ENCODE measurements at places on chromosomes 6 and 20.

- DNase-seq: no peak
These were observed 14.9 kb downstream of the PLN start for GRCh38 chr6:118562959-118563358.

DNA sequence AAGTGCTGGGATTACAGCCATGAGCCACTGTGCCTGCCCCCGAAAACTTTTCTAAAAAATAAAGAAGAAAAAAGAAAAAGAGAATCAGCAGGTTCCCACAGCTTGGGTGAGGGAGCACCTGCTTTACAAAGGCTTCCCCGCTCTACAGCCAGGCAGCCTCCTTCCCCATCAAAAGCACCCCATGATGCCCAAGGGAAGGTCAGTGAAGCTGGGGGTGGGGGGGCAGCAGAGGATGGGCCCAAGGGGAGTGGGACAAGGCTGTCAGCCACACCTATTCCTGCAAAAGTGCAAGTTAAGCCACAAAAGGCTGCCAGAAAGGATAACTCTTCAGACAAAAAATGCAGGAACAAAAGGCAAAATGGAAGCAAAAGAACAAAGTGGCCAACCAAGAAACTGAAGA lies 72.5 kb downstream of the FAM50B start:
- no peak for DNase-seq

DNA sequence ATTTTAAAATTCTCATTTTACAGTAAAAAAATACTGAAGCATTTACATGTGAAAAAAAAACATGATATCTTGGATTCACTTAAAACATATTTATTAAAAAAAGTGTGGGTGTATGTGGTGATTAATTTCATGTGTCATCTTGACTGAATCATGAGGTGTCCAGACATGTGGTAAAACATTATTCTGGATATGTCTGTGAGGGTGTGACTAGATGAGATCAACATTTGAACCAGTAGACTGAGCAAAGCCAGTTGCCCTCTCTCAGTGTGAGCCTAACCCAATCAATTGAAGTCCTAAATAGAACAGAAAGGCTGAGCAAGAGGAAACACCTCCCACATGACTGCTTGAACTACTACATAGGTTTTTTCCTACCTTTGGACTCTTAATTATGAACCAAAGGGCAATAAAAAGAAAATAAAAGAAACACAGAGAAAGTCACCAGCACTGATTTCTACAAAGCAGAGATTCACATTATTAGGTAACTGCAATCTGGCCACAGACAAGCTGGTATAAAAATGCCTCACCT lies 90.5 kb upstream of the VGLL2 start:
- no peak for DNase-seq

GRCh38 chr20:53040693-53041589 lies 68.8 kb downstream of the TSHZ2 start:
- no peak for DNase-seq

- DNase-seq: no peak
These were observed 165.0 kb downstream of the PDE7B start for GRCh38 chr6:136016228-136017225.

GRCh38 chr6:170371588-170371987 lies 65.0 kb downstream of the FAM120B start:
- no peak for DNase-seq

- DNase-seq: no peak
These were observed 1027.3 kb upstream of the CITED2 start for GRCh38 chr6:140401761-140402160.

GRCh38 chr6:74991573-74992332 lies 214.1 kb downstream of the COL12A1 start:
- no peak for DNase-seq

- DNase-seq: no peak
These were observed 19.1 kb downstream of the ACSS2 start for GRCh38 chr20:34895465-34895864.

DNA sequence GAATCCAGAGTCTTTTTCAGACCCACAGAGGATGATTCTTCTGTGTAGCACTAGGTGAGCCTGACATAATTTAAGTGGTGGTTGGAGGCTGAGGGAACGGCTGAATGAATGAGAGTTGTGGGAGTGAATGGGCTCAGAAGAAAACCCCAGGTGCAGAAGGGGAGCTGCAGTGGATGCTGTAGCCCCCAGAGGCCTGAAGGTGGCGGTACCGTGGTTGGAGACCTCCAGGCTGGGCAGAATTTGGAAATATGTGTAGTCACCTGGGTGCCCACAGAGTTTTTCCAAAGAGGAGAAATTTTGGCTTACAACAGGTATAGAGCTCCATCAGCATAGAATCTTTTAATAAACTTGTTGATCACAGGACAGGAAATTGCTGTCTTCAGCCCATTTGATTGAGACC lies 6.5 kb upstream of the RAET1G start:
- no peak for DNase-seq

DNA sequence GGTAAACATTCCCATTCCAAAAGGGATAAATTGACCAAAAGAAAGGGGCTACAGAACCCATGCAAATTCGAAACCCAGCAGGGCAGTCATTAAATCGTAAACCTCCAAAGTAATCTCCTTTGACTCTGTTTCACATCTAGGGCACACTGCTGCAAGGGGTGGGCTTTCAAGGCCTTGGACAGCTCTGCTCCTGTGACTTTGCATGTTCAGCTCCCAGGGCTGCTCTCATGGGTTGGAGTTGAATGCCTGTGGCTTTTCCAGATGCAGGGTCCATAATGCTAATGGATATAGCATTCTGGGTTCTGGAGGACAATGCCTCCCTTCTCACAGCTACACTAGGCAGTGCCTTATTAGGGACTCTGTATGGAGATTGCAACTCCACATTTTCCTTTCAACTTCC lies 211.9 kb upstream of the MANEA start:
- DNase-seq: no peak

DNA sequence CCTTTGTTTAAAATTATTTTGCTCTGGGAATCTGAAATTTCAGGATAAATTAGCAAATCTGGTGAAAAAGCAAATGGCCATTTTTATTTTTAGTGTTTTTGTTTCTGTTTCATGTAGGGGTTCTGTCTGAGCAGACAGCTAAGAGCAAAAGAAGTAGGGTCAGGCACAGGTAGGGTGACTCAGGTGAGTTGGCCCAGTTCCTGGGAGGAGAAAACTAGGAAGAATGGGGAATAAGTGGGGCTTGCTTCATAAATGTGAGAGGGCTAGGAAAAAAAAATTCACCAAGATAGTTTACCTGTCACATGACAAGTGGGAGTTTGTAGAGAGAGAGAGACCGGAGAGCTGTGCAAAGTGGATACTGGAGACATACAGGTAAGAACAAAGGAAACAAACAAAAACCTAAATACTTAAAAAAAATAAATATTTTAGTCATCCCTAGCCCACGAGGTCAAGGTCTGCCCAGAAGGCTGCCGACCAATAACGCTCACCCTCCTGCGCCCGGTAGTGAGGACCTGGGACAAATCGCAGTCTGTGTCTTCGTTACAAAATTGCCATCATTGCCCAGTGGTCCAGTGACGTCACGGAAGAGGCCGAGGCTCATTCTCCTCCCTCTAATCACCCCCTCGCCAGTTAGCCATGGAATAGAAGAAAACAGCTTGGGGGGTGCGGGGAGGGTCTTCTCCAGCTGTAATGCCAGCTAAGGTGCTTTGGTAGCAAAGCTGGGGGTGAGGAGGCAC lies 2.3 kb downstream of the THBD start:
- no peak for DNase-seq

DNA sequence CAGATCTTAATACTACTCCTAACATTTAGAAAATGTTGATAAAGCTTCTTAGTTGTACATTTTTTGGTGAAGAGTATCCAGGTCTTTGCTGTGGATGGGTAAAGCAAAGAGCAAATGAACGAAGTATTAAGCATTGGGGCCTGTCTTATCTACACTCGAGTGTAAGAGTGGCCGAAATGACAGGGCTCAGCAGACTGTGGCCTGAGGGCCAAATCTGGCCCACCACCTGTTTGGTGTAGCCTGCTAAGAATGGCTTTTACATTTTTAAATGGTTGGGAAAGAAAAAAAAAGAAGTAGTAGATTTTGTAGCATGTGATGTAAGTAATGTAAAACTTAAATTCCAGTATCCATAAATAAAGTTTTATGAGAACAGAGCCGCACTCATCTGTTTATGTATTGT lies 19.4 kb upstream of the MAPK13 start:
- no peak for DNase-seq

DNA sequence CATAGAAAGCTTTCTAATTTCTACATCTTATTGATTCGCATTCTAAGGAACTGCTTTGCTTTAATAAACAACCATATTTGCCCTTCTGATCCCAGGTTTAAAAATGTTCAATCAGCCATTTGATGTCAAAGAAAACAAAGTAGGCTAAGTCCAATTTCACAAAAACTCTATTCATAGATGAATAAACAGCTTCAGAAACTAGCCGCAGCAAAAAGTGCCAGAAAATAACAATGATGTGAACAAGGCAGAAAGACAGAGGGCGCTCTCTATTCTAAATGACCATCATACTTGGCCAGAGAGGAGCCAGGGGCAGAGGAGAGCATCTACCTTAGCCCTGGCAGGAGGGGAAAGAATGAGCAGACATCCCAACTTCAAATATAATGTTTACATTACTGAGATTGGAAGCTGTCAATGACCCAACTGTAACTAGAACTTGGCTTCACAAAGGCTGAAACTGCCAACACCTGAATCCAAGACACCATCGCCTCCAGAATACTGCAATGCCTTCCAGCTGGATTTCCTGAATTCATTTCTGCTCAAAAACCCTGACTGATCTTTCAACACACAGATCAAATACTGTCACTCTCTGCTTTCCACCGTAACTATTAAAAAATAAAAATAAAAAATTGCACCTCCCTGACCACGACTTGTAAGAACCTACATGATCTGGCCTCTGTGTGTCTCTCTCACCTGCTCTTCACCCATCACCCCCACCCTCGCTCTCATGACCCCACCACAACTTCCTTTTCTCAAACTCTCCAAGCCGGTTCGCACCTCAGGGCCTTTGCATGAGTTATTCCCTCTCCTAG lies 9.5 kb downstream of the CNKSR3 start:
- DNase-seq: no peak

- DNase-seq: no peak
These were observed 446.4 kb upstream of the FKBP1C start for GRCh38 chr6:62764841-62765240.

- no peak for DNase-seq
These were observed 631.1 kb downstream of the COL12A1 start for GRCh38 chr6:74574794-74575193.

GRCh38 chr6:93749191-93749590 lies 329.8 kb upstream of the EPHA7 start:
- no peak for DNase-seq

DNA sequence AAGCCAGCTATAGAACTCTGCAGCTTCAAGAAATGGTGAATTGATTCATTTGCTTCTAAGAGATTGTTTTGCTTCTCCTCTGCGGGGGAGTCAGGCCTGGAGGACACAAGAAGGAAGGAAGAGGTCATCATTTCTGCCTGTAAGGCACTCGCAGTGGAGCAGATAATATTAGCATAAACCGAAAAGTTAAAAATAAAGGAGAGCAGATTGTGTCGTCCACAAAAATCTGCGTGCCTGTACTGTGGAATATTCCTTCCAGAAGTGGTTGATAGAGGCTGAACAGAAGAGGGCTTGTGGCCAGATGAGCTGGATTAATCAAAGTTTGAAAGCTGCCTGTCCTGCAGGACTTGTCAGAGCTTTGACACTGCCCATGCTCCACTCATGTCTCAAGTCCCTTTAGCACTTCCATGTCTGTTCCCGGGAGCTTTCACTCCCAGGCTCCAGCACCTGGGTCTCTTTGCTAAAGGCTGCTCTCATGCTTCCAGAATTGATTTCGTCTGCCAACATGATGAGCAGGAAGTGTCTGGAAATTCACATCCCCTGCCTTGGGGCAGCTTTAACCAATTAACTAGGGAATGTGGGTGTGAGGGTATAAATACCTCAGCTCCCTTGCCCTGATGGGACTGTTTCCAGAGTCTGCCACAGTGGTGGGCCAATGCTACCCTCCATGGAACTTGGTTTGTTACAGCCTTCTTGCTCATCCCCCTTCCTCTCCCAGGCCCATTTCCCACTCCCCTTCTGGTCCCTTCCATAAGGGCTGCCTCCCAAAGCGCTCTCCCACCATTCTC lies 65.1 kb upstream of the STX16 start:
- DNase-seq: no peak

- no peak for DNase-seq
These were observed 33.4 kb upstream of the SLC22A1 start for GRCh38 chr6:160088069-160088783.

DNA sequence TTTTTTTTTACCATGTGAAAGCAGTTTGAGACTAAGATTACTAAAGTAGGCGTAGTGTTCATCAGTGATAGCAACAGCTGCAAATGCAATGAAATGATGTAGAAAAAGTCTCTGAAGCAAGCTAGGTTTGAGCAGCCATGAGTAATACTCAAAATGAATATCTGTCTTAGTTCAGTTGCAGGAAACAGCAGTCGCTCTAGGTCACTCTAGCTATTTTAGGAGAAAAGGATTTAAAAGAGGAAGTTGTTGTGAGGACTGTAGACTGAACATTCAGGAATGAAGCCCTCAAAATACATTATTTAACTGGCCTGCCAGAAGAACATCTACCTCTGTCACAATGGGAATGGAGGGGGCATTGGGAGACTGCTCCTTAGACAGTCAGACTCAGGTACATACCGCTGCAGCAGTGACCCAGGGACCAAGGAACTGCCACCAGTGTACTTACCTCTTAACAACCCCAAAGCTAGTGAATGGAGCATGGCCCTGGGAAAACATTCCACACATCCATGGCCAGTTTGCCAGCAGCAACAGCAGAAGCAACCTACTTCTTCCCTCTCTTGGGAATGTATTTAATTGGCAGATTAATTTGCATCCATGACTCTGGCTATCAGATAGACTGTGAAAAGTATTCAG lies 243.0 kb upstream of the KHDRBS2 start:
- no peak for DNase-seq

- DNase-seq: no peak
These were observed 116.6 kb upstream of the CEP162 start for GRCh38 chr6:84344005-84344404.

- no peak for DNase-seq
These were observed 208.8 kb upstream of the PLCB4 start for GRCh38 chr20:8860011-8860495.

DNA sequence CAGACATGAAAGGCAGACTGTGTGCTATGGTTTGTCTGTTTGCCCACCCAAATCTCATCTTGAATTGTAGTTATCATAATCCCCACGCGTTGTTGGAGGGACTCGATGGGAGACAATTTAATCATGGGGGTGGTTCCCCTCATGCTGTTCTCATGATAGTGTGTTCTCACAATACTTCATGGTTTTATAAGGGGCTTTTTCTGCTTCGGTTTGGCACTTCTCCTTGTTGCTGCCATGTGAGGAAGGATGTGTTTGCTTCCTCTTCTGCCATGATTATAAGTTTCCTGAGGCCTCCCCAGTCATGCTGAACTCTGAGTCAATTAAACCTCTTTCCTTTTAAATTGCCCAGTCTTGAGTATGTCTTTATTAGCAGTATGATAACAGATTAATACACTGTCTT lies 47.2 kb upstream of the MICB start:
- no peak for DNase-seq

DNA sequence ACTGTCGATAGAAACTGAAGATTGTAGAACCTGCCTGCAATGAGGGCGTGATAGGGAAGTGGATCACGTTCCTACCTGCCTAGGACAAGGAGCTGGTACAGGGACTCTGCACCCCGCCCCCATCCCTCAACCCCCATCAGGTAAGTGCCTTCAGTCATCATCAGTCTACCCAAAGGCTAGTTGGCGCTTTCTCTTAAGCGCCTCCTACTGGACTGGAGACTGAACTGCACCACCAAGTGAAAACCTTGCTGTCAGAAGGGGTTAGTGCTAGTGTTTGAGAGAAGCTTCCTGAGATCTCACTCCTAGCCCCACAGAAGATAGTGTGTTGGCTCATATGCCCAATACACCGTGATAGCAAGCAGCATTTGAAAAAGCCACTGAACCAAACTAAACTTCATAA lies 706.5 kb upstream of the MAN1A1 start:
- DNase-seq: no peak

Data from GM18507 (cell line).